ENCODE measurements at places on chromosomes 6 and 20.
A peak's percentile ranks its signal among the peaks of the same experiment; 100 is the strongest.

DNA sequence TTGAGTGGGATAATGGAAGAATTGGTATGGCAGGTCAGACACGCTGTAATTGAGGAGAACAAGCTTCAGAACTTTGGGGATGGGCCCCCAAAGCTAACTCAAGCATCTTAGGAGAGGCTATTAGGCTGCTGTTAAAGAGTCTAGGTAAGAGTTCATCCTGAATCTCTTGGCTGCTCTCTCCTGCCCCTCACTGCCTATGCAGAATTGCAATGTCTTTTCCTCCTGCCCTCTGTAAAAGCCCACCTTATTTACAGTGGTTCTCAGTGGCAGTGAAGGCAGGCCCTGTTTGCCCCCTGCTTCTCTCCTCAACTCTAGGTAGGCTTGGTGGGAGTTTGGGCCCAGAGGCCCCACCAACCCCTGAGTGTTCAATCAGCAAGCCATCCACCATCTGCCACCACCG is 55.0 kb downstream of the LYRM2 start:
- no peak for DNase-seq

GRCh38 chr20:16777126-16777525 is 29.0 kb downstream of the OTOR start:
- no peak for DNase-seq

- peak; percentile 50 for DNase-seq
These were observed 90.2 kb upstream of the SULF2 start for GRCh38 chr20:47875297-47876025.

- DNase-seq, result no peak
These were observed 25.6 kb downstream of the UTRN start for GRCh38 chr6:144310765-144311164.

GRCh38 chr20:14208956-14209355 is 128.5 kb downstream of the FLRT3 start:
- no peak for DNase-seq

All from fibroblast of pulmonary artery (primary cell).